Dermis blood vessel endothelial cell (primary cell): ENCODE measurements at places on chromosomes 7 and 10. TPM values are rescaled to one million over a fixed set of nuclear protein-coding genes. Genes with fewer than 3 reads are reported as not detected.

DNA sequence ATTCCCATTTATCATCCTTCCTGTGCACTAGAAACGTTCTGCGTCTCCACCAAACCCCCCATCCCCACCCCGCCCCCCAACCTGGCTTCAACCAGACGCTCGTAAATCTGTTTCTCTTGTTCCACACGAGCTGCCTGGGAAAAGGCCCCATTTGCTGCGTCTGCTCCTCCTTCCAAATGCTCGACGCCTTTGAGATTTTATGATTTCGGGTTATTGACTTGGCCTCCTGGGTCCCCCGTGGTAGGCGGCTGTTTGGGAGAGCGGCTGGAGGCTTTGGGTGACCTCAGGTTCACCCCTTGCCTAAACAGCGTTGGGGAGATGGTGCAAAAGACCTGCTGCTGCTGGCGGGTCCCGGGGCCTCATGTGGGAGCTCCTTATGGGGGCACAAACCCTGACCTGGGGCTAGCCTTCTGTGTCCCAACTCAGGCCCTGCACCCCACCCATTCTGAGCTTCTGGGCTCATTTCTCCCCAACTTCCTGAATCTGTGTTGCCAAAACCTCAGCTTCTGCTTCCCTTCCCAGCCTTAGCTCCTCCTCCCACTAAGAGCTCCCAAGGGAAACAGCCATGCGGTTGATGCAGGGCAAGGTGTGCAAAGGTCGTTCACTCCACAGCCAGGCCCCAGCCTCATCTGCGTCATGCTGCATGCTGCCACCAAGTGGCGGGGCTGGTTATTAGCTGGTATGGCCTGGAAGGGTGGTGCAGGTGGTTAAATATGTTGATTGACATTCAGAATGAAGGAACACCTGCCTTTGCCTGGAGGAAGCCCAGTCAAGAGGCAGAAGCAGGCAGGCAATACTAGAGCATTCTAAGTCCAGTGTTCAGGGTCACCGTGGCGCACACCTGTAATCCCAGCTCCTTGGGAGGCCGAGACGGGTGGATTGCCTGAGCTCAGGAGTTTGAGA lies 49.1 kb upstream of the ELN start:
- peak; percentile 59 for DNase-seq

FFAR4 gene
- total RNA-seq: not detected in 2 replicates

MACROH2A2 gene
- total RNA-seq: under 0.01 and 0.05 TPM in 2 replicates

ZNF804B gene
- total RNA-seq: not detected in 2 replicates
